HT1080 (cell line): ENCODE measurements at places on chromosomes 4 and X.

DNA sequence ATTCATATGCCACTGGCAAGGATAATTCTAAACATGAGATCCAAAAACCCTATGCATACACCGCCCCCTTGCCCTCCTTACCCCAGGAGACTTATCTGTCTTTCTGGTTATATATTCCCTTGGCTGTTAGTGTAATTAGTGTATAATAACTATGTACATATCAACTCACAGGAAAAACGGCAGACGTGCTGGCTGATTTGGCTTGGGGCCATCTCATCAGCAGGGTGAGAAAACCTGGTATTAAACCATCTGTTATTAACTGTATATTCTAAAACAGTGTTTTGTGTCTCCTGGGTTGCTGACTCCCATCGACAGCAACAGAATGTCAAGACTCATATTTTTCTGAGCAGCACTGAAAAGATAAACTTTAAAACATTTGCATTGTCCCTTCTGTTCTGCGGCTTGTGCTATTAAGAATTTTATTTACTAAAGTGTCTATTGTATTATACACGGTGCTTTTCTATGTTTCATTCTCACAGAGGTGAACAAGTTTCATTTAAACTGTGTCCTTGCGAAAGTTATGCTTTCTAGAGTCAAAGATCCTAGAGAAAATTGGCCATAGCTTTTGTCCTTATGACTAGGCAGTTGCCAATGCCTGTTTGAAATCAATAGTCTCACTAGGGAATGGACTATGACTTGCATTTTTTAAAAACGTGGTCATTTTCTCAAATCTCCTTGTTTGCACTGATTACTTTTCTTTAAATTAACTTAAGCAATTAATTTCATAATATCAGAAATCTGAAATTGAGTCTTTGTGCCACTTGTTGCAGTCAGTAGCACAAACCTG is 211.5 kb upstream of the MID1 start:
- no peak for DNase-seq

- DNase-seq: peak; percentile 10
These were observed 4.1 kb downstream of the PRIMPOL start for GRCh38 chr4:184653650-184654049.

GRCh38 chrX:119008110-119008744 is 33.8 kb downstream of the LONRF3 start:
- no peak for DNase-seq

DNA sequence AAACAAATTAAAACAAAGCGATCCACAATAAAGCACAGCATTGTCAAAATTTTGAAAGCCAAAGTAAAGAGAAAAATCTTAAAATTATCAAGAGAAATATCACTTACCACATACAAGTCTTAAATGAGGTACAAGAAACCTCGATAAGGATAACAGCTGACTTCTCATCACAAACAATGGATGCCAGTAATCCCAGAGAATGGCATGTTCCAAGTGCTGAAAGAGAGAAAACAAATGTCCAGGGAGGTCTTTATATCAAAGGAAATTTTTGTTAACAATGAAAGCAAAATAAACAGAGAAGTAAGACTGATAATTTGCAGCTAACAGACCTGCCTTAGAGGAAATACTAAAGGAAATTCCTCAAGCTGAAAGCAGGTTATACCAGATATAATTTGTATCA is 460.4 kb upstream of the HS3ST1 start:
- DNase-seq: no peak

DNA sequence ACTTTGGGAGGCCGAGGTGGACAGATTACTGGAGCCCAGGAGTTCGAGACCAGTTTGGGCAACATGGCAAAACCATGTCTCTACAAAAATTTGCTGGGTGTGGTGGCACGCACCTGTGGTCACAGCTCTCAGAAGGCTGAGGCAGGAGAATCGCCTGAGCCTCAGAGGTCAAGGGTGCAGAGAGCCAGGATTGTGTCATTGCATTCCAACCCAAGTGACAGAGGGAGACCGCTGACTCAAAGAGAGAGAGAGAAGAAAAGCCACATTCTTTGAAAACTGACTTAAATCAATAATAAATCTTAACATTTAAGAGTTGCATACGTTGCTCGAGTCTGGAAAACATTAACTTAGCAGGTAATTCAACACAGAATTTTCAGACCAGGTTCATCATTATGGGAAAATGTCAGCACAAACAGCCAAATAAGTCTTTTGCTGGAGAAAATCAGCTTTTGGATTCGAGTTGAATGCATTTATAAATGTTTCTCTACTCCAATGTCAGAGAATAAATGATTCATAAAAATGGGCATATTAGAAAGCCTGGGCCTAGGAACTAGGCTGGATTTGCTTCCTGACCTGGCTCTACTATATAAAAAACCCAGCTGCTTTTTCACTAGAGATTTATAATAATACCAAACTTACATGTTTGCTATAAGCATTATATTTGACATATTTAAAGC is 68.3 kb upstream of the RBPJ start:
- peak; percentile 6 for DNase-seq

GRCh38 chrX:40100537-40101429 is 3.0 kb upstream of the BCOR start:
- no peak for DNase-seq

DNA sequence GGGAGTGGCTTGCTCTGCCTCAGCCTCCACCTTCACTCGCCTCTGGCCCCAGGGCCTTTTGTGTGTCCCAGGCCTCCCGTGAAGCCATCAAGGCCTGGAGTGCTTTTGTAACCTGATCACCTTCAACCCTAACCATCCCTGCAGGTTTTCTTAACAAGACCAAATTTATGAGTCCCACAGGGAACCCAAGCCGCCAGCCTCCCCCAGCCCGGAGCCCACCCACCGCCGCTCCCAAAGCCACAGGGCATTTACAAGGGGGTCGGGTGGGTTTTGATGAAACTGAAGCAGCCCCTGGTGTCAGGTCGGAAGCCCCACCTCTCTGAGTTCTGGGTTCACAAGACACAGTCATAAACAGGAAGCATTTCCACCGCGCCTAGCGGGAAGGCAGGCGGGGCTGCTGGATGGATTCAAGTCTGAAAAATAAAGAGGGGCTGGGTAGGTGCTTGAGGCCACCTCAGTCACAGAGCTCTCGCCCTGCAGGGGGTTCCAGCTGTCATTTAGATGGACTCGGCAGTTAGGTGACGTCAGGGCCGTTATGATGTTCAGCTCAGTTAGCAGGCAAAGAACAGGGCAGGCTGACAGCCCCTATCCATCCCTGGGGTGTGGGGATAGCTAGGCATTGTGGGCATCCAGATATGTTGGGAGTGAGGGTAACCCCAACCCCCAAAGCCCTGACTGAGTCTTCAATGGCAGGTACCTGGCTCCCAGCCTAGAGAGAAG is 128.5 kb downstream of the BCOR start:
- DNase-seq: no peak

GRCh38 chr4:119227690-119228089 is 15.2 kb downstream of the USP53 start:
- no peak for DNase-seq

DNA sequence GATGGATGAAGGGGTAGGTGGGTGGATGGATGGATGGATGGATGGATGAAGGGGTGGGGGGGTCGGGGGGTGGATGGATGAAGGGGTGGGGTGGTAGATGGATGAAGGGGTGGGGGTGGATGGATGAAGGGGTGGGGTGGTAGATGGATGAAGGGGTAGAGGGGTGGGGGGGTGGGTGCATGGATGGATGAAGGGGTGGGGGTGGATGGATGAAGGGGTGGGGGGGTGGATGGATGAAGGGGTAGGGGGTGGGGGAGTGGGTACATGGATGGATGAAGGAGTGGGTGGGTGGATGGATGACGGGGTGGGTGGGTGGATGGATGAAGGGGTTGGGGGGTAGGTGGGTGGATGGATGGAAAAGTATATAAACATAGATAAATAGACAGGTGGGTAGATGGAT is 74.2 kb downstream of the PRKX start:
- no peak for DNase-seq

DNA sequence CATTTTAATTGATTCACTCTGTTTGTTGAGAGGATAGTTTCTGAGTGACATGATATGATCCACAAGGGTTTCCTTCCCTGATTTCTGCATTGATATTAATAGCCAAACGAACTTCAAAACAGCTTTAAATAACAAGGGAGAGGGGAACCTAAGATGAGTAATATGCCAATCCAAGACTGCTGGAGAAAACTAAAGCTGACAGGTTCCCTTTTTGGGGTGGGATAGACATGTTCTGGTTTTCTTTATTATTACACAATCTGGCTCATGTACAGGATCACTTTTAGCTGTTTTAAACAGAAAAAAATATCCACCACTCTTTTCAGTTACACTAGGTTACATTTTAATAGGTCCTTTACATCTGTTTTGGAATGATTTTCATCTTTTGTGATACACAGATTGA is 182.2 kb downstream of the AR start:
- no peak for DNase-seq

GRCh38 chr4:73676861-73677323 is 56.7 kb upstream of the RASSF6 start:
- peak; percentile 80 for DNase-seq

DNA sequence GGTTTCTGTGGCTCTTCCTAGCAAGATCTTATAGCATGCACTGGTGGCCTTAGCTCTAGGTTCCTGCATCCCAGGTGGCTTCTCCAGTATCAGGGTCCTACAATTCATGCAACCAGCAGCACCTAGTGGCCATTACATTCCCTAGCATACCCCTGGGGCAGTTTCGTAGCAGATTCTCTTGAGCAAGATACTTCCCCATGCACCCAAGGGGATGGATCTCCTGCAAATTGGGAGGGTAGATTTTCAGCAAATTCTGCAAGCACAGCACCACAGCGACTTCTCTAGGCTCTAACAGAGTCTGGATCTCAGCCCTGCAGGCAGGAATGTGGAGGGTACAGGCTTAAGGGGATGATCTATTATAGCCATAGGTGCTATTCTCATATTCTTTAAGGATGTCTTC is 13.1 kb upstream of the SLC9B1 start:
- peak; percentile 39 for DNase-seq
